ENCODE measurements at places on chromosomes 12 and 14.
A peak's percentile ranks its signal among the peaks of the same experiment; 100 is the strongest.

DNA sequence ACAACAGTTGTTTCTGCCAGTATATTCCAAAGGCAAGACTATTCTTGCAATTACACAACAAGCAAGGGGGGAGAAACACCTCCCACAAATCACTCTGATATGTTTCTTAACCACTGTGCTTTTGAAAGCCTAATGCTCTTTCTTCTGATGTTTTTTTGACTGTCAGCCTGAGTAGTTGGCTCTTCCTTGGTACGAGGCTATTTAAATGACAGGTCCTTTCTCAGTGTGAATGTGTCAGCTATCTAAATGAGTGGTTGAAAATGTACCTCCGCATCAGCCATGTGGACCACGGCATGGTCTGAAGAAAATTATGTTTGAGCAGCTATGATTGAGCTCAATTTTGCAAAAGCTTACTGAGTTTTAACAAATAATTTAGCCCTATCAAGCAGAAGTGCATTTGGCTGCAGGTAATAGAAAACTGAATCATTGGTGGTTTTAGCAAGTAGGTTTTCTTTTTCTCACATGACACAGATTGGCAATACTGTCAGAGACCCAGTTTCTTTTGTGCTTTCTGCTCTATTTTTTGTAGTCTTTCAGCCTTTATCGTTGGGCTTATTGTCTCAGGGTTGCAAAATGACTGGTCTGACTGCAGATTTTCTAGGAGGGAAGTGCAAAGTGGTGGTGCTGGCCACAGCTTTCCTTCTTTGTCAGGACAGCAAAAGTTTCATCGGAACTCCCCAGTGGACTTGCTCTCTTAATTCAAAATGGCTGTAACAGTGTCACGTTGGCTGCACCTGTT, 162.8 kb downstream of the RGS6 start:
- no peak for DNase-seq

DNA sequence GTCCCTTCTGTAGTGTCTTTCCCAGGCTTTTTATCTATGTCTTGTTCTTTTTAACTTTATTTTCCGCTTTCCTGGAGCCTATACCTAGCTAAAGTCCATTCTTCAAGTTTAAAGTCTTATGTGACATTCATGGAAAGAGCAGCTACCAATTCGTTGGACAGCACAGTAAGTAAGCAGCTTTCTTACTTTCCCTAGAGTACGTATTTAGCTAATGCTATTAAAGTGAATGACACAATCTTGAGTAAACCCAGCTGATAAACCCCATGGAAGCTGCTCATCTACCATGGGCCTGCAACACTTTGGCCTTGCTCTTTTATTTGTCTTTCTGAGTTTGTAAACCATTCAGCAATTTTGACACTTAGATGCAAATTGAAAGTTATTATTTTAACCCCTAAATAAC, 30.0 kb downstream of the ALX1 start:
- no peak for DNase-seq

- DNase-seq: no peak
Measured at GRCh38 chr12:95216711-95217376, 423 bp downstream of the FGD6 start.

- DNase-seq: no peak
Measured at GRCh38 chr12:129068684-129069083, 215.4 kb downstream of the GLT1D1 start.

DNA sequence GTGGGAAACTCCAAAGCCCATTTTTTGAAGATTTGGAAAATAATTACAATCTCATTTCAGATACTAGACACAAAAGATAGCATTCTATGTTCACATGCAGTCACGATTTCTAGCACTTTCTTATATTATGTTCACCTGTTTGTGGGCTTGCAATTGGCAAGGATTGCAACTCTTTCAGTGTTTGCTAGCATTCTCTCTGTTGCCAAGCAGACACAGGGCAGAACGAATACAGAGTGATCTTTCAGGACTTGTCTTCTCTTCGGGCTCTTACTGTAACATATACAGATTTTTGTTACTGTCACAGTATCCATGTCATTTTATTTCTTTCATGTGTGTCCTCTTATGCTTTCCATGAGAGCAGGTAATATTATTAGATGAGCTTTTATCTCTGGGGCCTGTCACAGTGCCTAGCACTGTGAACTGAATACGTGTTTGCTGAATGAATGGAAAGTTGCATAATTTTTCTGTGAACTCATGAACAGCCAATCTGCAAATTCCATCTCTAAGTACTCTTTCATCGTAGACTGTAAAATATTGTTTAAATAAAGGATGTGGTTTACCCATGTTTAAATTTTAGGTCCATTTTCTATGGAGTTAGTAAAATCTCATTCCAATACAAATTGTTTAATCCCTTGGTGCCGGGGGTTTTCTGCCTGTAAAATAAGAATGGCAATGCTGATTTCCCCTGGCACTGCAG, 105.1 kb downstream of the BMP4 start:
- no peak for DNase-seq

DNA sequence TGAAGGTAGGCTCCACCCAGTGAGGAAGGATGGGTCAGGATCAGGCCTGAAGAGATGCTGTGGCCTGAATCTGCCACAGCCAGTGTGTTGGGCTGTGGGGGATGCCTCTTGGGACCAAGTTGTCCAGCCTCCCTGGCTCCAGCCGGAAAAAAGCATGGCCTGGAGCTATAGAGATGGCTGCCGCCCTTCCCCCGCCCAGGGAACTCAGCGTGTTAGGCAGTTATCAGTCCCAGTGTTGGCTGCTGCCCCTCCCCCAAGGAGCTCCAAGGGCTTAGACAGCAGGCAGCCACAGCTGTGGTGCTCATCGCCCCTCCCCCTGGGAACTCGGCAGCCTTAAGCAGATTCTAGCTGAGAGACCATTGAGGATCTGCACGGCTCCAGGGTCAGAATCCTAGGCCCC, 158.0 kb downstream of the CAPZA3 start:
- no peak for DNase-seq

GRCh38 chr14:33612197-33612505, 338.7 kb downstream of the EGLN3 start:
- DNase-seq: no peak

- DNase-seq: no peak
Measured at GRCh38 chr12:52532636-52533035, 12.4 kb upstream of the KRT5 start.

GRCh38 chr14:32608857-32609256, 279.8 kb downstream of the AKAP6 start:
- DNase-seq: no peak

GRCh38 chr12:130557886-130558765, 158.0 kb downstream of the RIMBP2 start:
- DNase-seq: no peak

- peak; percentile 32 for DNase-seq
Measured at GRCh38 chr12:22406627-22407026, 72.1 kb upstream of the ST8SIA1 start.

- DNase-seq: no peak
Measured at GRCh38 chr12:40104461-40105264, 1.2 kb downstream of the SLC2A13 start.

DNA sequence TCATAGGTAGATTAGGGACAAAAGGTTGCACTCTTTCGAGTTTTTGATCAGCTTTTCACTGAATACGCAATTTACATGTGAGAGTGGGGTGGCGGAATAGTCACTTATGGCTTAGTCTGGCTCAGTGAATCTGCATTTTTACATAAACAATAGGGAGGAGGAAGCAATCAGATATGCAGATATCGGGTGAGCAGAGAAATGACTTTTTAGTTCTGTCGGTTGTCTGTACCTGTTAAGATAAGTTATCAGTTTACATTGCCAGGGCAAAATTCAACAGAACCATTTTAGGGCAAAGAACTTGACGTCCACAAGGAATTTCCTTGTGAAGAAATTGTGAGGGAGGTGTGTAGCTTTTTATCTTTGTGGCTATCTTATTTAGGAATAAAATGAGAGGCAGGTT, 15.4 kb upstream of the EGLN3 start:
- DNase-seq: no peak

DNA sequence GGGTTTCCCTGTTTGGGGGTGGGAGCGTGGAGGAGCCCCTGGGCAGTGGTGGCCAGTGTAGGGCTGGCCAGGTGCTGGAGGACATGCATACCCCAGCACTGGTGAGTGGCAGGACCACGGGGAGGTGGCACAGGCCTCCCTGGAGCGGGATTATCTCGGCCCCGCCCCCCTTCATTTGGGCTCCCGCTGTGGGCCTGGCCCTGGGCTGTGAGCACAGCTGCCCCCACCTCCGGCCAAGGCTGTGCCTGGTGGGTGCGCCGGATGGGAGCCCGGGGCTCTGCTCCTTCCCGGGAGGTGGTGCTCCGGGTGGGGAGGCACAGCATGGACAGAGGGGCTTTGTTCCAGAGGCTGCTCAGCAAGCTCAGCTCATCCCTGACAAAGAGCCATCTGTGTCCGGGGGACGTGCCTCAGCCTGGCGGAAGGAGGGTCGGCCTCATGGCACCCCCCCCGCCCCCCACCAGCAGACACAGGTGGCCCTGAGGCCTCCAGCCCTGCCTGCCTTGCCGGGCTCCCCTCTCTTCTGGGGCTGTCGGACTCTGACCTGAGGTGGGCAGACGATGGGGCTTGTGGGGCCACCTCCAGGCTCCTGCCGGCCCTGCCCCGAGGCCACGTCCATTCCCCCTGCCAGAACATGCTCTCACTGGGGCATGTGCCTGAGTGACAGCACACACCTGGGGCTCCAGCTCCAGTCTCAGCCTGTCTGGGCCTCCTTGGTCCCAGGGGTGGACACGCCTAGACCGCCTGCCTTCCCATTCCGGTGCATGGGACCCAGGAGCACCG, 8.4 kb downstream of the TEDC1 start:
- no peak for DNase-seq

GRCh38 chr12:42504049-42504448, 85.5 kb downstream of the PRICKLE1 start:
- DNase-seq: no peak

DNA sequence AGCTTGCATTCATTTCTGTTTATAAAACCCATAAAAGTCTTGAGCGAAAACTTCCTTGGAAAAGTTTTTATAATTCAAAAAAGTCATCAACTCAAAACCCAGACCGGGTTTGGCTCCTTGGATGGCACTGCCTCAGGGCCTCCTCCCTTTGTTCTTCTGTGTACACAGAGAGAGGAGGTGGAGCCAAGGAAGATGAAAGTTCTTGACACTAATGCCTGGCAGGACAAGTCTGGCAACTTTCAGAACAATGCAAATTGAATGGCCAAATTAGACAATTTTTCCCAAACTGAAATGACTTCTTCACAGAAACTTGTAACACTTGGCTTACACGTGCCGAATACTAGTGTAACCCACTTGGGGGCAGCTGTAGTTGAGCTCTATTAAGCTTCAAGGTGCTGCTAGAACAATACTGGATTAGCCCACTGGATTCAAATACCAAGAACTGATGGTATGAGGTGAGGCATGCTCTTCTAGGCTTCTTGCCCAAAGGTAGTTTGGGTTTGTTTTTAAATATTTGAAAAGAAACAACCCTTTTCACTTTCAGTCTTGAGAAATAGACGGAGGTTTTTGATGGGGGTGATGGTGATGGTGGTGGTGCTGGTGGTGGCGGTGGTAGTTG, 86.6 kb upstream of the FRMD6 start:
- no peak for DNase-seq

GRCh38 chr12:5561057-5561456, 129.1 kb downstream of the NTF3 start:
- no peak for DNase-seq

- DNase-seq: no peak
Measured at GRCh38 chr12:2049604-2050540, 2.9 kb upstream of the CACNA1C start.

GRCh38 chr12:117119592-117120198, 20.5 kb upstream of the TESC start:
- DNase-seq: no peak

DNA sequence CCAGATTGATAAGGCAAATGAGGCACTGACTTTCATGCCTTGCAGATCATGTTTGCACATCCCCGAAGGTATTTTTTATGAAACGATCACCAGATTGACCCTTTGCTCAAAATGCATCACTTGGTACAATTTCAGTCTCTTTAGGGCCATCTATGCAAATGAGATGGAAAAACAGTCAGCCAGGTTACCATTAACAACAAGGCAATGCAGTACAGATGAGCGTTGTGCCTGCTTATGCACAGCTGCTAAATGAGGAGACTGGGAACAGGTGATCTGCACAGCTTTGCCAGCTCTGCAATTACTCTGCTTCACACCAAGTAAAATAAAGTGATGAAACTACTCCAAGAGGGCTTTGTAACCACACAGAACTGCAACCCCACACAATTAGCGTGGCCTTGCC, 26.1 kb upstream of the PLEKHG7 start:
- no peak for DNase-seq

DNA sequence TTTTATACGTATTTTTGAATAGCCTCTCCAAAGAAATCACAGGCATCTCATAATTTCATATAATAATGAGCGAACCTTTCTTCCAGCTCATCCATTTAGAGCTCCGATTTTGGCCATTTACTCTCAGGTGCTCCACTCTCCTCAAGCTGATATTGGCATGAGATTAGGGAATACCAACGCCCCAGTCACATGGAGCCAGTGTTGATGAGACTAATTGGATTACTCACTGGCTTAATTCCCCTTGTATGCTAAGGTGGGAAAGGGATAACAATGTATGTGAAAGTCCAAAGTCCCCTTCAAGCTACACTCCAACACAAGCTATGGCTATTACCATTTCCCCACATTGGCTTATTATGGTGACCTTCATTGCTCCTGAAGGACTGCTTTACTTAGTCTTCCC, 76.6 kb upstream of the NAV3 start:
- no peak for DNase-seq

- no peak for DNase-seq
Measured at GRCh38 chr14:79369359-79370332, 841.7 kb downstream of the DIO2 start.
